ENCODE measurements at places on chromosomes 5 and 9.

GRCh38 chr5:108867656-108868055, 120.0 kb downstream of the FER start:
- no peak for DNase-seq

- no peak for DNase-seq
These were observed 9.6 kb downstream of the LRRC8A start for GRCh38 chr9:128891321-128892220.

DNA sequence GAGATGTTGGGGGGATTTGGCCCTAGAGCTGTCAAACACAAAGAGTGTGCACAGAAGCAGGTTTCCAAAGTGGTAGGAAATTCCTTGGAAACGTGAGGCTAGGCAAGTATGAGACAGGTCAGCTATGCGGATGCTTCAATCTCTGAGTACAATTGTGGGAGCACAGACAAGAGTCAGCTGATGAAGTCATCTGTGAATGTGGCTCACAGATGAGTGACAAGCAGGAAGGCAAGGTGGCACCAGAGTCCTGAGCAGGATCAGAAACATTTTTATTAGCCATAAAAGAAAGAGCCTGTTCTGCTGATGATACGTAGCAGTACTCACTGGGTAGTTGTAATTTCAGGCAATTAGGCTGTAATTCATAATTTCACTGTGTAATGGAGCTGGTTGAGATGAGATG, 117.0 kb downstream of the DCP2 start:
- no peak for DNase-seq

GRCh38 chr5:119862619-119863018, 233.3 kb downstream of the FAM170A start:
- DNase-seq, result no peak

GRCh38 chr5:43227655-43228054, 35.6 kb downstream of the NIM1K start:
- DNase-seq, result no peak

- no peak for DNase-seq
These were observed 26.3 kb upstream of the FANCC start for GRCh38 chr9:95343725-95344287.

- DNase-seq, result no peak
These were observed 58.8 kb upstream of the RAD23B start for GRCh38 chr9:107224252-107224651.

- no peak for DNase-seq
These were observed 4.8 kb upstream of the NRARP start for GRCh38 chr9:137306850-137307254.

DNA sequence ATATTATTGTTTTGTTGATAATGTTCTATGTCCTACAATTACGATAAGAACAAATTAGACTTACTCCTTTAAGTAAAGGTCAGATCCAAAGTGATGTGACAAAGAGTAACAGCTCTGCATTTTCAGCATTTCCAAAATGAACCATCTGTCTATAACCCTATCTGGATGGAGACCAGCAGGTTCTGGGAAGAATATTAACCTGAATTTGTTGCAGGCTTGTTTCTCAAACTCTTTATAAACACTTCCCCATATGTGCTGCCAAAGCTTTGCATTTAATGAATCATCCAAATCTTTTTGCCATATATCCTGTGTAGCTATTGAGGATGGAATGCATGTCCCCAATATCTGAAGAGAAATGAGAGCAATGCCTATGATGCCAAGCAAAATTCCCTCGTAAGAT, 198.9 kb upstream of the SLC27A6 start:
- no peak for DNase-seq

DNA sequence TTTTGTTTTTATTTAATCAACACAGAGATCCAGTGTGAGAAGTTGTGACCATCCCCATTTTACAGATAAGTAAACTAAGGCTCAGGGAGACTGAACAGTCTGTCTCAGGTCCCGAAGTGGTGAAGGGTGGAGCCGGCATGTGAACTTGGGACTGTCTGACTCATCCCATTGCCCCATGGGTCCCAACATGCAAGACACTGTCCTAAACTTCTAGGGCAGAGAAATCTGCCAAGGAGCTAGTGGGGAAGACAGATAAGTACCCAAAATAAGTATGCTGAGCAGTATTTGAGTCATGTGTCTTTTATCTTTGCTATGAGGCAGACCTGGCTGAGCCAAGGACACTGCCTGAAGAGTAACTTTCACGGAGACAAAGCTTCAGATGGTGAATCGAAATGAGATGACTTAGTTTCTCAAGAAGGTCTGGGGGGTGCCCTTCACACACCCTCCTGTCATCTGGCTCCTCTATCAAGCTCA, 64.3 kb upstream of the SLC25A51 start:
- no peak for DNase-seq

- no peak for DNase-seq
These were observed 32.9 kb downstream of the CXXC5 start for GRCh38 chr5:139681112-139681458.

GRCh38 chr9:28707616-28708015, 1134.3 kb upstream of the C9orf72 start:
- DNase-seq, result no peak

DNA sequence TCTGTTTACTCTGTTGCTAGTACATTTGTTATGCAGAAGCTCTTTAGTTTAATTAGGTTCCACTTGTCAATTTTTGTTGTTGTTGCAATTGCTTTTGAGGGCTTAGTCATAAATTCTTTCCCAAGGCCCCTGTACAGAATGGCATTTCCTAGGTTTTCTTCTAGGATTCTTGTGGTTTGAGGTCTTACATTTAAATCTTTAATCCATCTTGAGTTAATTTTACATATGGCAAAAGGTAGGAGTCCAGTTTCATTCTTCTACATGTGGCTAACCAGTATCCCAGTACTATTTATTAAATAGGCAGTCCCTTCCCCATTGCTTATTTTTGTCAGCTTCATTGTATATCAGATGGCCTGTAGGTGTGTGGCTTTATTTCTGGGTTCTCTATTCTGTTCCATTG, 792.4 kb downstream of the PTPRD start:
- DNase-seq, result no peak

DNA sequence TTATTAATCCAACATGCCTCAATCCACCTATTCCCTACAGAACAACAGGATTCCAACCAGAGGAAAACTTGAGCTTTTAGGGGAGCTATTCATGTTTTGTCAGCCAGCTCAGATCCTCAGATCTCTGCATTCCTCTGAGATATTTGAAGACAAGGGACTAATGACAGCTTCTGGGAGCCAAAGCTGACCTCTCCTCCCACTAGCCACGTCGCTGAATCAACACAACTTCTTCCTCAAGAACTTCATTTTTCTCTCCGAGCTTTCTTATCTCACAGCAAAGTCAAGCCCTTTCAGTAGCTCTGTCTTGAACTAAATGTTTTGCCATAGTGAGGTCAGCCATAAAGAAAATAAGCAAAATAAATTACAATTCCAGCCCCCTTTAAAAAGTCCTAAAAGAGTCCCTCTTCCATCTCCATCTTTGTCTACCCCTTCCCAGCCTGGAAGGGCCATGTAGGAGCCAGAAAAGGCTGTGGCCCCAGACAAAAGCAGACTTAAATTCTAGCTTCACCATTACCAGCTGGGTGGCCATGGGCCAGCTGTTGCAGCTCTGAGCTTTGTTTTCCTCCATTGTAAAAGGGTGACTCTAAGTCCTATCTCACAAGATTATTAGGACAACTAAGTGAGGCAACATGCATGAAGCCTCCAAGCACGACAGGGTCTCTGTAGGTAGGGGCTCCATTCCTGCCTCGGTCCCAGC, 65.0 kb downstream of the HSD17B3 start:
- DNase-seq, result no peak

GRCh38 chr9:27457445-27457844, 66.6 kb upstream of the IFNK start:
- DNase-seq, result no peak

DNA sequence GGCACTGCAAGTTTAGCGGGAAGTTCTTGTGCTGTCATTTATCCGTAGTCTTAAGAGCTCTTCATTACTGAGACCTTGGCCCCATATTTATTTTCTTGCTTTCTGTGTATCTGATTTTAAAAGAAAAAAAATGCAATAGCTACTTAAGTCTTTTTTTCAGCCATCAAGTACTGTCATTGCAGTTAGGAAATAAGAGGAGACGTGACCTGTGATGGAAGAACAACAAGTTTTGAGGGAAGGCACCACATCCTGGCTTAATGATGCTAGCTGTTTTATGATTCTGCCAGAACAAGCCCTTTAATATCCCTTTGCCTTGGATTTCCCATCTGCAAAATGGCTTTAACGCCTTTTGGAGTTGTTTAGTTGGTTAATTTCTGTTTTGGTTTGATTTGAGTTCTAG, 3.8 kb downstream of the RGMB start:
- no peak for DNase-seq

DNA sequence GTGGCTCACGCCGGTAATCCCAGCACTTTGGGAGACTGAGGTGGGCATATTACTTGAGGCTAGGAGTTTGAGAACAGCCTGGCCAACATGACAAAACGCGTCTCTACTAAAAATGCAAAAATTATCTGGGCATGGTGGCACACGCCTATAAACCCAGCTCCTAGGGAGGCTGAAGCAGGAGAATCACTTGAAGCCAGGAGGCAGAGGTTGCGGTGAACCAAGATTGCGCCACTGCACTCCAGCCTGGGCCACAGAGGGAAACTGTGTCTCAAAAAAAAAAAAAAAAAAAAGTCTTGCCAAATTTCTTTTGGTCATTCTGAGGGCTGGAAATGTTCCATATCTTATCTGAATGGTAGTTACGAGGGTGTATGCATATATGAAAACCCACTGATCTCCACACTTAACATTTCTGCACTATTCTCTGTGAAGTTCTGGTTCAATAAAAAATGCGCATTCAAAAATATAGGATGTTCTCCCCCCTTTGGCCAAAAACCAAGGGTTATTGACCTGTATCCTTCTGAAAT, 13.5 kb upstream of the NIPAL4 start:
- DNase-seq, result no peak

- no peak for DNase-seq
These were observed 51.3 kb upstream of the PITX1 start for GRCh38 chr5:135085133-135085935.

DNA sequence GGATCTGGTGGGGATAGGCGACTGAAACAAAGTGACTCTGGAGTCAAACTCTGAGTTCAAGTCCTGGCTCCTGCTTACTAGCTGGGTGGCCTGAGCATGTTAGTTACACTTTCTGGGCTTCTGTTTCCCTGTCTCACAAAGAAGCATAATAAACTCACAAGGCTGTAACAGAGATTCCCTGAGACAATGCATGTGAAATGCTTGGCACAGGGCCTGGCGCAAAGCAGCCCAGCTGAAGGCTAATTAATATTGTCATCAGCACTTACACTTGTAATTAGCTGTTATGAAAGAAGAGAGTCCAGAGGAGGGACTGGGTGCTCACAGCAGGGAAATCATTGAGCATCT, 64.1 kb upstream of the SPOCK1 start:
- DNase-seq, result no peak

All from stimulated activated CD4-positive, alpha-beta T cell treated with anti-CD3 and anti-CD28 coated beads, TNF-alpha, amount 100 ng/mL, for 4 hours (primary cell).